ENCODE measurements at places on chromosomes 16 and 17.

DNA sequence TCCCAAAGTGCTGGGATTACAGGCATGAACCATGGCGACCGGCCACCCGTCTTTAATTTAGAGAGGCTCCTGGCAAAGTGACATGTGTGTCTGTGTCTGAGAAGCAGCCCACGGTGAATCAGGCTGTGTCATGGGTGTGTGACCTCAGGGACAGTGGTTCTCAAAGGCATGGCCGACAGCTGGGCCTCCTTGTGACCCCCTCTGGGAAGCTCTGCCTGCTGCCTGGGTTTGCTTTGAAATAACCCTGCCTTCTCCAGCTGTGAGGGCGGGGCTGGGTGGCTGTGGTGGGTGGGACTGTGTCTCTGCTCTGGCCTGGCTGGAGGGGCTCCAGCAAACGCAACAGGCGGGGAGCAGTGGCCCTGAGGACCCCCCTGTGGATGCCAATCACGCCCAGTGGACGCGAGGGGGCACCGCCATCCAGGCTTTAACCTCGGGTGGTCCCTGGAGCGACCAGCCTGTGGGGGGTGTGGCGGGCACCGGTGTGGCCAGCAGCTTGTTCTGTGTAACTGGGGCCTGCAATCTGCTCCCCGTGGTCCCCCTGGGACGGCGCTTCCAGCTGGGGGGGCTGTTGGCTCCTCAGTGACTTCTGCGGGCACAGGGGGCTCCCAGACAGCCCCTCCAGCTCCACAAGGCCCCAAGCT lies 8.8 kb upstream of the APRT start:
- no peak for DNase-seq

DNA sequence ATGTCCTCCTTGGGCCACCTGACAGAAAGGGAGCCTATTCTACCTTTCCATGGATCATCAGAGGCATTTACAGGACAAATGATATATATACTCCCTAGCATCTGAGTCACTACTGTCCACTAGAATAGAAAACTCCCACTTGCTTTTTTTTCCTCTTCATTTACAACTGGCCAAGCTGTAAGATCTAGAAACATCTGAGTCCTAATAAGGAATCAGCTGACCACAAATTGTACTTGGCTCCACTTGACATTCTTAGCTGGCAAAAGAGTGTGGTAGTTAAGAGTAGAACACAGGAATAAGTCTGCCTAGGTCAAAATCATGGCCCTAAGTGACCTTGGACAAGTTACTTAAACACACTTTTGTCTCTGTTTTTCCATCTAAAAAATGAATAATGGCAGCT lies 5.2 kb downstream of the RUSF1 start:
- DNase-seq, result no peak

- no peak for DNase-seq
Measured at GRCh38 chr16:75044800-75045361, 46.1 kb downstream of the ZNRF1 start.

- no peak for DNase-seq
Measured at GRCh38 chr17:39636587-39636926, 387 bp upstream of the STARD3 start.

DNA sequence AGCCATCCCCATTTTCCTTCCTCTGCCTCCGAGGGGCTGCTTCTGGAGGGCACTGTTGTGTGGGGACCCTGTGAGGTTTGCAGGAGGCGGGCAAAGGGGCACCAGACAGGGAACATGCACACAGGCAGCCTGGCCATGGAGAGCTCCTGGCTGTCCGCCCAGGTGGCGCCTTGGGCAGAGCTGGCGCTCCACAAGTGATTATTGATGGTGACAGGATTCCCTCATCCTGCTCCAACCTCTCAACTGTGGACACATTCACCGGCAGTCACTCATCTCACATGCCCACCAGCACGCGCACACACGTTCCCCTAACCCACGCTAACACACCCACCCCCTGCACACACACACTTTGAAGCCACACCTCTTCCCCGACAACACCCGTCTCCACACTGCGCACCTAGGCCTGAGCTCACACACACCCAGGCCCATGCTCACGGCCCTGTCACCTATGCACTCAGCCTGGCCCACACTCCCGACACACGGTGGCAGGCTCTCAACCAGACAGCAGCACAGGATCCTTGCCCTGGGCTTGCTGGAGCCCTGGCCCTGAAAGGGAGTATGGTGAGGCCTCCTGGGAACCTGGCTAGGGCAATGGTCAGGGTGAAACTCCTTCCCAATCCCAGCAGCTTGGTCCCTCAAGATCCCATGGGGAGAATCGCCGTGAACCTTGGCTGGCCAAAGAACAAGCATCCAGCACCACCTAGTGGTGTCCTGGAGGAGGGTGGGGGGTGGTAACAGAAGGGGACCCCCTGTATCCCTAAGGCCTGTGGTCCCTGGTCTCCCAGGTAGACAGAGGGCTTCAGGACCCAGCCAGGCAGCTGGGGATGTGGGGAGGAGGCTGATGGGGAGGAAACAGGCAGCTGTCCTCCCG lies 3.6 kb downstream of the PNMT start:
- peak; percentile 42 for DNase-seq

GRCh38 chr17:82775001-82775823 lies 23.3 kb downstream of the TBCD start:
- peak; percentile 34 for DNase-seq

GRCh38 chr16:4795828-4796572 lies 831 bp downstream of the SMIM22 start:
- no peak for DNase-seq

GRCh38 chr17:77373299-77374169 lies 232.8 kb downstream of the SEC14L1 start:
- no peak for DNase-seq

DNA sequence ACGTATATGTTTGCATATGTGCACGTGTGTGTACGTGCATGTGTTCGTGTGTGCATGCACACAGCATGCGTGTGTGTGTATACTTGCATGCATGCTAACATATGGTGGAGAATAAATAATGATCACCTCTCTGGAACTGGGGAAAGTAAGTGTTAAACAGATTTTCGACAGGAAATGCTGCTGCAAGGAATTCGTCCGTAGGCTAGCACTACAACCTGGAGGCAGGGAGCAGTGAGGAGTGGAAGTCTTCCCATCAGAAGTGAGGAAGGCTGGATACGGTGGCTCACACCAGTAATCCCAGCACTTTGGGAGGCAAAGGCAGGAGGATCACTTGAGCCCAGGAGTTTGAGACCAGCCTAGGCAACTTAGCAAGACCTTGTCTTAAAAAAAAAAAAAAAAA lies 4.8 kb upstream of the CSNK1D start:
- no peak for DNase-seq

GRCh38 chr17:21299981-21300600 lies 15.6 kb downstream of the MAP2K3 start:
- no peak for DNase-seq

GRCh38 chr16:77043076-77043475 lies 147.9 kb upstream of the MON1B start:
- peak; percentile 66 for DNase-seq

DNA sequence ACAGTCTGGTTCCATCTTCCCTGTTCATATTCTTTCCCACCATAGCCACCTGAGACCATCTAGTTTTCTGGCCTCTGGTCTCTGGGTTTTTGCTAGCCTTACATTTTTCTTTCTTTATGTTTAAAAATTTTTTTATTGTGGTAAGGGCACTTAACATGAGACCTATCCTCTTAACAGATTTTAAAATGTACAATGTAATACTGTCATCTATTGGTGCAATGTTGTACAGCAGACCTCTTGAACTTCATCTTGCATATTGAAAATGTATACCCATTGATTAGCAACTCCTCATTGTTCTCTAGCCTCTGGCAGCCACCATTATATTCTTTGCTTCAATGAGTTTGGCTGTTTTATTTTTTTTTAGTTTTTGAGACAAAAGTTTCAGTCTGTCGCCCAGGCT lies 39.2 kb downstream of the ITGAM start:
- no peak for DNase-seq

DNA sequence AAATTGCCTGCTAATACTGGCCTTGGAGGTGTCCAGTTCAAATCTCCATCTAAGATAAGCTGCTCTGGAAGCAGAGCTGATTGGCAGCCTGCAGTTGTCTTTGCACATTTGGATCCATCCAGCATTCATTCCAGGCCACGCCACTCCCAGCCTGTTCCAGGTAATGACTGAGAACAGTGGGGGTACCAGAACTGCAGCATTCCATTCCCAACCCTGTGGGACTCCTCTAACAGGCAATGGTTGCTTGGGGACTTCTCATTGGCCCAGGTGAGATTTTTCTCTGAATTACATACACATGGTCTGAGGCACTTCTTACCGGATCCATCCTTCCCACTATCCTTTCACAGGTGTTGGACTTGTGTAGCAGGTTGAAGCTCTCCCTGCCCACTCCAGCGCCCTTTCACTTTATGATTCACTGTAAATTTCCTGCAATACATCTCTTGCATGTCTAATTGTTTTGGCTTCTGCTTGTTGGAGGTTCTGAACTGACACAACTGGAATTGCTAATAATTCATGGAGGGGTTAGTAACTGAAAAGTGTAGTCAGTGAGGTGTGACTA lies 206.1 kb upstream of the ZFHX3 start:
- DNase-seq, result no peak

DNA sequence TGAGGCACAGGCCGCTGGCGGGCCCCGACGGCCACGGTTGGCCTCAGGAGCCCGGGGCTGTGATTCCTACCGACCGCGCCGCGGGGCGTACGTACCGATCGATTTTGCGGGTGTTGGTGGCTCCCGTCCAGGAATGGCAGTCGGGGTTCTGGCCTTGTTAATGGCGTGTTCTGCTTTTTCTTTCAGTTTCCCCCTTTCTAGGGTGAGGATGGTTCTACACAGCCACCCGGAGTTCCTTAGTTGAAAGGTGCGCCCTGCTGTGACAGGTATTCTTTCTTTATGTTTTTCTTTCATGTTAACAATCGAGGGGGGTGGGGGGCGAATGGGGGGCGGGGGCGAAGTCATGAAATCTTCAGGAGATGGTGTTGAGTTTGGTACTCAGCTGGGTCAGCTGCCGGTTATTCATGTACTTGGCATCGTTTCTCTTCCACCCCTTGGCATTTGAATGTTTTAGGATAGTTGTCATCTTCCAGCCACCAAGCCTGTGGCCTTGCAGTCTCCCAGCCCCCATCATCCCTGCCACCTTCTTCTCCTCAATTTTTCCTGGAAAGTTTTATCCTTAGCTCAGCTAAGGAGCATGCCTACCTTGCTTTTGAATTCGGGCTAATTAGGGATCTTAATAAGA lies 802 bp downstream of the CYLD start:
- DNase-seq, result peak; percentile 25

- DNase-seq, result no peak
Measured at GRCh38 chr17:17837966-17838962, 1.5 kb upstream of the SREBF1 start.

GRCh38 chr17:17120294-17120693 lies 78.0 kb downstream of the MPRIP start:
- DNase-seq, result no peak

- no peak for DNase-seq
Measured at GRCh38 chr17:59266745-59267144, 46.4 kb downstream of the GDPD1 start.

DNA sequence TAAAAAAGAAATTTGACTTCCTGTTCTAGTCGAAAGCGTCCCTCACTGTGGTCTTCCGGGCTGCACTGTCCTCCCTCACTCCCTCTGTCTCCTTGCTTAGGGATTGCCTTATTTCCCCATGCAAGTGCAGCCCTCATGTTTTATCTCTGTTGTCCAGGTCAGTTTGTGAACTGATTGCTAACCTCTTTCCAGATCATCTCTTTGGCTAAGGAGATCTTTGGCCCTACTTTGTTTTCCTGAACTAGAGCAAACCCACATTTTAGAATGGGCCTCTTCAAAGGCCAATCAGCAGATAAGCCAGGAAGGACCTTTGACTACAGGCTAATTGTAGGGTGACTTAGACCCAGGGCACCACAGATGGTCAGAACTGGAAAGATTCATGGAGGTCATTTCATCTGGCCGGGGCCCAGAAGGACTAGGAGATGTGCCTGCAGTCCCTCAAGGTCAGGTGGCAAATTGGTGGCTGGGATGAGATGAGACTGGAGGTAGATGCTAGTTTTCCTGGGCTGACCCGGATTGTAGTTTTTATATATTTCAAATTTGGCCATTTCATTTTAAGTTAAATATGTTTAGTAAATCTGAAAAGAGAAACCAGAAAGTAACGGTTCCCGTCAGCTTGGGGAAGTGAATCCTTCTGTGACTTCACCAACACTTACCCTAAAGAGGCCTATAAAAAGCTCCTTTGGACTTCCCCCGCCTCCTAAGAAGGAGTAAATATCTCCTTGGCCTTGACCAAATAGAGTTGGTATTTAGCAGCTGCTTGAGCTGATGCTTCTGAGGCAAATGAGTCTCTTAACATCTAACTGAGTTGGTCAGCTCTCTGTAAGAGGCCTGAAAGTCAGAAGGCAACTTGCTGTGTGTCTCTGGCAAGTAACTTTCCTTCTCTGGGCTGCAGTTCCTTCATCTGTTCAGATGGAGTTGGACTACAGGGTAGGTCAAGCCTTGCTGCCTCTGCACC lies 6.2 kb upstream of the SLC25A19 start:
- no peak for DNase-seq

DNA sequence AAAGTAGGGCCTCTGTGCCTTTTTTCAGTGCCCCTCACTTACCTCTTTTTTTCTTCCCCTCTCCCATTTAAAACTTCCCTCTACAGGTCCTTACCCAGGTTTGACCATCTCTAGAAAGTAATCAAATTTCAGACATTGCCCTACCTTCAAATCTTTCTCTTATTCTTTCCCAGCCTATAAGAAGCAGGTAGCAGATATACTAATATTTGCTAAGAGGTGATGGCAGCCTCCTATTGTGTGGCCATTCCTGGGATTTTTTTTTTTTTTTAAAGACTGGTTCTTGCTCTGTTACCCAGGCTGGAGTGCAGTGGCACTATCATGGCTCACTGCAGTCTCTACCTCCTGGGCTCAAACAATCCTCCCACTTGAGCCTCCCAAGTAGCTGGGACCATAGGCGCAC lies 111.1 kb upstream of the HAS3 start:
- DNase-seq, result no peak

GRCh38 chr16:9526791-9527190 lies 435.3 kb downstream of the HAPSTR1 start:
- DNase-seq, result no peak

- DNase-seq, result no peak
Measured at GRCh38 chr16:70612931-70613330, 33.4 kb upstream of the IL34 start.

DNA sequence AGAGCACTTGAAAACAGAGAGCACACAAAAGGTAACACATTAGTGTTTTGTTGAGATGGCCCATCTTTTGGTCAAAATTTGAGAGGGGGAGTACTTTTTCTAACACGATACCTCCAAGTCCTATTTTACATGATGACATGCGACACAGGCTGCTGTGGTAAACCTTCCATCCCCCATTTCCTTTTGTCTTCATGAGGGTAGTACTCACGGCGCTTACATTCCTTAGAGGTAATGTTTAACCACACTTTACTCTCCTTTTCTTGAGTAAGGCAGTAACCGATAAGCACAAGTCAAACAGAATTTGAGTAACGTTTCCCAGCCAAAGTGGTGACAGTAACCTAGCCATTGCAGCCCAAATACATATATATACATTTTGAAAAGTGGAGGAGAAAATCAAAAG lies 35.8 kb upstream of the PITPNM3 start:
- no peak for DNase-seq

GRCh38 chr16:70788668-70789594 lies 12.0 kb downstream of the VAC14 start:
- DNase-seq, result no peak

Measured in COR-L47 (cell line).